MV-4-11 (cell line): ENCODE measurements at places on chromosomes 12 and 14.
A peak's percentile ranks its signal among the peaks of the same experiment; 100 is the strongest.

- DNase-seq, result no peak
Measured at GRCh38 chr12:94740601-94741362, 90.4 kb upstream of the TMCC3 start.

DNA sequence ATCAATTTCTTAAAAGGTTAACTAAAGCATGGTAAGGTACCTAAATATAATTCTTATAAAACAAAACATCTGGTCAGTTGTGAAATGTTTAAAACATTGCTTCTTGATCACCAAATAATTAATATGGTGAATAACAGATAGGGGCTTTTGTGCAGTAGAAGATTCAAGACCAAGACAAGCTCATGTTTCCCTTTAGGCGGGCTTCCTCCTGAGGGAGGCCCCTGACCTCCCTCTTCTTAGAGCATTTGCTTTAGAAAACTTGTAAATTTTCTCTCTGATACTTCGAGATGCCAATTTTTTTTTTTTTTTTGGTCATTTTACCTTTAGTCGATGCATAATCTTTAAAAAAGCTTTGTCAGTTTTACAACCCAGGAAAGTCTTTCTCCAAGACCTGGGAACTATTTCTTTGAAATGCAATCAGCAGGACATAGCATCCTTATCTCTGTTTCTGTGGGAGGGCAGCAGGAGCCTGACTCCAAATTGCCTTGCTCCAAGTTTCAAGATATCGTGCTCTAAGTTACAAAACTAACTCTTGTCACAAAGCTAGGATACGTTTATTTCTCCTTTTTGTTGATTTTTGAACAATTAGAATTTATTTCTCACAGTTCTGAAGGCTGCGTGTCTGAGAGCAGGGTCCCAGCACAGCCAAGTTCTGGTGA is 66.6 kb upstream of the BICD1 start:
- DNase-seq, result no peak

- DNase-seq, result no peak
Measured at GRCh38 chr14:72839753-72840607, 53.9 kb downstream of the DPF3 start.

DNA sequence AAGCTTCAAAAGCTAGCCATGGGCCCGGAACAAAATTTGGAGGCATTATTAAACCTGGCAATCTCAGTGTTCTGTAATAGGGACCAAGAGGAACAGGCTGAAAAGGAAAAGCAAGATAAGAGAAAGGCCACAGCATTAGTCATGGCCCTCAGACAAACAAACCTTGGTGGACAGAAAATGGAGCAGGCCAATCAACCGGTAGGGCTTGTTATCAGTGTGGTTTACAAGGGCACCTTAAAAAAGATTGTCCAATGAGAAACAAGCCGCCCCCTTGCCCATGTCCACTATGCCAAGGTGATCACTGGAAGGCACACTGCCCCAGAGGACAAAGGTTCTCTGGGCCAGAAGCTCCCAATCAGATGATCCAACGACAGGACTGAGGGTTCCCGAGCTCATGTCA is 653.9 kb upstream of the TMEM132C start:
- DNase-seq, result no peak

DNA sequence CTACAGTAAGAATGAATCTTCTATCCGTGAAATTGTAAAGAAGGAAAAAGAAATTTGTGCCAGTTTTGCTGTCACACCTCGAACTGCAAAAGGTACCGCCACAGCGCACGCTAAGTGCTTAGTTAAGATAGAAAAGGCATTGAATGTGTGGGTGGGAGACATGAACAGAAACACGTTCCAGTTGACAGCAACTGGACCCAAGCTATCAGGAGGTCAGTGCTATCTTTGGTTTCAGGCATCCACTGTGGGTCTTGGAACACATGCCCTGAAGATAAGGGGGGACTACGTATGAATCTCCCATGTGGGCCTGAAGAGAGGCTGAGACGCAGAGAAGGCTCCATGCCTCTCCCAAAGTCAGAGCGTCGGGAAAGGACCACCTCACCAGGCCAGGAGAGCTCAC is 9.8 kb downstream of the IFFO1 start:
- no peak for DNase-seq

DNA sequence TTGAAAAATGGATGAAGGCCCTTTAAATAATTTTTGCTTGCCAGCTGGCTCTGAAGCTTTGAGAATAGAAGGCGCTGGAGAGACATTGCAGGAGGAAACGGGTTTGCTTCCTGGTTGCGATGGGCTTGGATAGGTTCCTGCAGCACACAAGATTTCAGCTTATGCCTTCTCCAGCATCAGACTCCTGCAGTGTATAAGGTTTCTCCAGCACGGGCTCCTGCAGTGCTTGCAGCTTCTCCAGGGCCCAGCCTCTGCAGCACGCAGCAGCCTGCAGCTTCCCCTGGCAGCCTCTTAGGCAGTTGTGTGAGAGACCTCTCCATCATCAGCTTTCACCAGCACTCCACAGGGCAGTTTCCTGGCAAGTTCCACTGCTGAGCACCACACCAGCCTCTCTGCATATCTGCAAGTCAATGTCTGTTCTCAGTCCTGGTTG is 78.7 kb upstream of the ZDHHC17 start:
- peak; percentile 10 for DNase-seq

DNA sequence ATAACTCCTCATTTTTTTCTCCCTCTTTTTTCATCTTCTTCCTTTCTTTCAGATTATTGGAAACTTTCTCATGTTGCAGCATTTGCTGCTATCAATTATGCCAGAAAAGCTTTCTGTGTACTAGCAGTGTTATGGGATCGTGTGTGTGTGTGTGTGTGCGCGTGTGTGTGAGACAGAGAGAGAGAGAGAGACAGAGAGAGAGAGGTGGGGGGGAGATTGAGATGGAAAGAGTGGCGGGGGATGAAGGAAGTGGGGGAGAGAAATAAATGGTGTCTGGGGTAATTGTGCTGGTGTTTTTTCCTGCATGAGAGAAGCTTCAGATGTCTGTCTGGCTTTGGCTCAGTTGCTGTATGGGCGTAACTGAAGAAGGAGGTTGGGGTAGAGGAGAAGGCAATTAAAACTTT is 268.9 kb downstream of the RAD51B start:
- DNase-seq, result no peak

GRCh38 chr14:76918782-76919394 is 92.7 kb downstream of the LRRC74A start:
- DNase-seq, result peak; percentile 60
